ENCODE measurements at places on chromosomes 2 and 18.
A peak's percentile ranks its signal among the peaks of the same experiment; 100 is the strongest.

- no peak for DNase-seq
Observed at GRCh38 chr2:134399096-134399495, 145.2 kb downstream of the MGAT5 start.

DNA sequence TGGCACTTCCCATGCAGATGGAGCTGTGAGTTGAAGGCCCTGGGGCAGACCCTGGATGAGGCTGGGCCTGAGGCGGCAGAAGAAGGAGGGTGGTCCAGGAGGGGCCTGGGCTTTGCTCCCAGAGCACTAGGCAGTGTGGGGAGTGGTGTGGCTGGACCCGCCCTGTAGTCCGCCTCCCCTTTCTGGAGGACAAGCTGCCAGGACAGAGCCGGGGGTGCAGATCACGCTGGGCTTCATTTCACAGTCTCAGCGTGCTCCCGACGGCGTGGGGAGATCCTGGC is 49.8 kb downstream of the PTGR3 start:
- DNase-seq = no peak

DNA sequence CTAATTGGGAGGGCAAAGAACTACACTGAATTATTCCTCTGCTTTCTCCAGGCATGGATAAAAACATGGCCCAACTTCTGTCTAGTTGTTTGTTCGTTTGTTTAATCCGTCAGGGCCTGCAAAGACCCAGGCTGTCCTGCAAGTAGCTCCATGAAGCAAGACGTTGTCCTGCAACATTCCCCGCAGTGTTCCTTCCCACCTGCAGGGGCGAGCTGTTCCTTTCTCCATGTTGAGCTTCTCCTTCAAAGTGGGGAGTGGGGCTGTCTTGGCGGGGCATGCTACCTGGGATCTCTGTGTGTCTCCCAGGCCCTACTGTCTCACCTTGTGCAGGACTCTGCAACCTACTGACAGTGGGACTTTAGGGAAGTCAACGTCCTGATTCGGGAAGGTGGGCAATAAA is 264.0 kb upstream of the SMIM21 start:
- DNase-seq = no peak

GRCh38 chr2:148201075-148202004 is 180.4 kb downstream of the MBD5 start:
- no peak for DNase-seq

DNA sequence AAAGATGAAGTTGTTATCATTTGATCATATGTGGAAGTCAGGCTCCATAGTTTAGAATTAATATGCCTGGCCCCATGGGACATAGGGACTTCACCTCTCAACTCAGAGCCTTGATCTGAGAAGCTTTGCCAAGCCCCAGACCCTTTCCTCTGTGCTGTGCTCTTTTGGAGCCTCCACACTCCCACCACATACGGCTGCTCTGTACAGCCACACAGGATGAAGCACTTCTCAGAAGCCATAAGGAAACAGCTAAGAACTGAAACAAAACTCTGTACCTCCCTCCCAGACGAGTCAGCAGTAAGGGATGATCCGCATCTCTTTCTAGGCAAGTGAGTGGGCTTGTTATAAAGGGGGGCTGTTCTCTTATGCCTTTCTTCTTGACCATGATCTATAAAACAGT is 66.5 kb downstream of the CAB39 start:
- no peak for DNase-seq

DNA sequence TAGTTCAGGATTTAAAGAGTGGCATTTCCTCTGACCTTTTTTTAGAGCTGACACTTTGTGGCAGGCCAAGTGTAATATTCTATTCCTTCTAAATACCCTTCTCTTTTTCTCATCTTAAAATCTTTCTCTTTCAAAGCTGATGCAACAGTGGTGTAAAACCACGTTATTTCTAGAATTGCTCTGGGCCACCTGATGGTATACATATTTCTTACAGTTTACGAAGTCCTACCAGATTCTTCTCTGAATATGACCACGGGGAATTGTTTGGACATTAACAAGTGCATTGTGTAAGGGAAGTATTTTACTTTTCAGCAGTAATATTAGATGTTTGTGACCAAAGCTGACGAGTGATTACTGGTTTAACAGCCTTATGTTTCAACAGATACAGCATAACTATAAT is 109.9 kb downstream of the PTPRM start:
- no peak for DNase-seq

- DNase-seq = no peak
Observed at GRCh38 chr2:12949406-12949805, 232.7 kb downstream of the TRIB2 start.

- no peak for DNase-seq
Observed at GRCh38 chr2:112834396-112835037, 2.1 kb downstream of the IL1B start.

- no peak for DNase-seq
Observed at GRCh38 chr2:1898461-1899395, 154.4 kb upstream of the PXDN start.

- peak; percentile 87 for DNase-seq
Observed at GRCh38 chr2:102841107-102841840, 79.4 kb downstream of the TMEM182 start.

- no peak for DNase-seq
Observed at GRCh38 chr2:240902615-240903041, 3.5 kb upstream of the CROCC2 start.

DNA sequence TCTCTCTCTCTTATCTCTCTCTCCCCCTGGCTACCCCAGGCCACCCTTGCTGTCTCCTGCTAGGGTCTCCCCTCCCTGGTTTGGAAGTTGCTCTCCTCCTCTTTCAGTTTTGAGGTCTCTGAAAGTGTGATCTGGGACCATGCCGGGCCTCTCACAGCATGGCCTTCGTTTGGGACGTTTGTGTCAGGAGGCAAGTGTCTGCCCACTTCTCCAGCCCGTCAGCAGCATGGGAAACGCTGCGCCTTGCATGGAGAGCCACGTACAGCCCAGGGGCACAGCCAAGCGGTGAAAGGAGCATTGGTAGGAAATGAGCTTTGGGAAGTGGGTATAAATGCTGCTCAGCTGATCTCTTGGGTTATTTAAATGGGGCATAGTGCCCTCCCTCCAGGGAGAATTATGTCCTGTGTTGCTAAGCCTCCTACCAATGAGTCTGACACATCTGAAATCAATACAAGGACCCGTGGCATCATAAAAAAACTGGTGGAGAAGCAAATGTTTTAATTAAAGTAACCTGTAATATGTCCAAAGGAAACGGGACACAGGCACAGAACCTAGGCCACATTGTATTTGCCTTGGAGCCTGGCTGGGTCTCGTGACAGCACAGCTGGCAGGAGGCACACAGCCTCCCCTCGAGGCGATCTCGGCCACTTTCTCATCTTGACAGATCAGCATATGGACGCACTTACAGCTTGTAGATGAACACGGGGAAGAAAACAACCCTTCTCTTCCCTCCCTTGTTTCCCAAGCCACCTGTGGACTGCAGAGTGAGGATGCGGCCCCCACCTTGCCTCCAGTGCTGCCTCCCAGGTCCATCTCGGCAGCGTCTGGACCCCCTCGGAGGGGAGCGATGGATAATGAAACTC is 72.7 kb downstream of the SH3RF3 start:
- DNase-seq = peak; percentile 37

Measured in brain (organoid and tissue), 16 donors.